Stimulated activated CD4-positive, alpha-beta T cell treated with anti-CD3 and anti-CD28 coated beads, Interleukin-2, amount 100 ng/mL, for 24 hours (primary cell): ENCODE measurements at places on chromosomes 2 and 18.
A peak's percentile ranks its signal among the peaks of the same experiment; 100 is the strongest.

DNA sequence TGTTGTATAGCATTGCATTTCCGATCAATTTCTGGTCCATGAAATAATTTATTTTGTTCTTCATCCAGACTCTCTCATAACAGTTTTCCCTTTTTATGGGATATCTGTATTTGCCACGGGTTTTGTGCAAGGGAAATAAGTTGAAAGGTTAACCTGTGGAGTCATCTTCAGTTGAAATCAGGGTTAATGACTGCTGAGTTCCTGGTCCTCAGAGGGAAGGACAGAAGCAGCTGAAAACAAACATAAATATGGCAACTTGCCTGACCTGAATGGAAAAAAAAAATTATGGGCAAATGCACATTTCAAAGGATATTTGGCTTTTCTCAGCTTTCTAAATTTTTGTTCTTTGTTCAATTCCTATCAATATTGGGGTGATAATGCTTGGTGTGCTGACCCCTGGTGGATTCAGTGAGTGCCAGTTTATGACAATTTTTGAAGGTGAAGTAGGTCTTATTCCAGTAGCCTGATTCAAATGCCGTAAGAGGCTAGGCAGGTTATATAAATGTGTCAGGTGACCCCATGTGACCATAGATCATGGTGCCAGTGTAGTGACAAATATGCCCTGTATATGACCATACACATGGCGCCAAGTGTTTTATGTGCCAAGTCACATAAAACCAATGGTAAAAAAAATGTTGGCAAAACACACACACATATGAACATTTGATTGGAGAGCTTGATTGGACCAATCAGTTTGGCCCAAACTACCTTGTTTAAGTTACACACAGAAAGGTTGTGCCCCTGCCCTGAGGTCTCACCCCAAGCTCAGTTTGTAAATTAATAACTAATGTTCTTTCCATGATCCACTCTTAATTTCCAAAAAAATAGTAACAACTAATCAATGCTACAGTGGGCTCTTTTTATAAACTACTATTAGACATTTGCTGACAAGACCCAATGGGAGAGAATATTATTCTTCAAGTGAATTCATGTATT, 47.6 kb upstream of the FAM124B start:
- no peak for DNase-seq

DNA sequence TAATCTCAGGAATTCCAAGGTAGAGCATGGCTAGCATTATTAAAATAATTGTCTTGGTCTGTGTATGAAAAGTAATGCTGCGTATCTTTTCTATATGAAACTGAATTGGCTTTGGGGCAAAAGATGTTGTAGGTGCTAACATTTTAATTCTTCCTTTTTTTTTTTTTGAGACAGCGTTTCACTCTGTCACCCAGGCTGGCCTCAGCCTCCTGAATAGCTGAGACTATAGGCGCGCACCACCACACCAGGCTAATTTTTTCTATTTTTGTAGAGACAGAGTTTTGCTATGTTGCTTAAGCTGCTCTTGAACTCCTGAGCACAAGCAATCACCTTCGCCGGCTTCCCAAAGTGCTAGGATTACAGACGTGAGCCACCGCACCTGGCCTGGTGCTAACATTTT, 172.6 kb upstream of the STON1 start:
- DNase-seq, result no peak

DNA sequence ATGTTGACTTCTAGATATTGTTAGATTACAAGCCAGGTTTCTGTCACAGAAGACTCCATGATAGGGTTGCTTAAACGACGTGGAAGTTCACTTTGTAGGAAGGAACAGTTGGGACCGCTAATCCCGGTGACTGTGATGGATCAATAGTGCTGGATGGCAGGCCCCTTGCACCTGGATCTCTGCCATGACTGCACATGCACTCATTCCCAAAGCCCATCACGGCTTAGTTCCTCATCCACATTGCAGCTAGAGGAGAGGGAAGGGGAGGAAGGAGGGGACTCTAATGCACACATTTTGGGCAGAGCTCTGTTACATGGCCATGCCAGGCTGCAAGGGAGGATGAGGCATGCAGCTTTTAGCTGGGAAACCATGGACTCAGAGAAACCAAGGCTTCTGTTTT, 773.7 kb upstream of the RAB6C start:
- no peak for DNase-seq

GRCh38 chr2:86297382-86298147, 39.9 kb downstream of the REEP1 start:
- no peak for DNase-seq

DNA sequence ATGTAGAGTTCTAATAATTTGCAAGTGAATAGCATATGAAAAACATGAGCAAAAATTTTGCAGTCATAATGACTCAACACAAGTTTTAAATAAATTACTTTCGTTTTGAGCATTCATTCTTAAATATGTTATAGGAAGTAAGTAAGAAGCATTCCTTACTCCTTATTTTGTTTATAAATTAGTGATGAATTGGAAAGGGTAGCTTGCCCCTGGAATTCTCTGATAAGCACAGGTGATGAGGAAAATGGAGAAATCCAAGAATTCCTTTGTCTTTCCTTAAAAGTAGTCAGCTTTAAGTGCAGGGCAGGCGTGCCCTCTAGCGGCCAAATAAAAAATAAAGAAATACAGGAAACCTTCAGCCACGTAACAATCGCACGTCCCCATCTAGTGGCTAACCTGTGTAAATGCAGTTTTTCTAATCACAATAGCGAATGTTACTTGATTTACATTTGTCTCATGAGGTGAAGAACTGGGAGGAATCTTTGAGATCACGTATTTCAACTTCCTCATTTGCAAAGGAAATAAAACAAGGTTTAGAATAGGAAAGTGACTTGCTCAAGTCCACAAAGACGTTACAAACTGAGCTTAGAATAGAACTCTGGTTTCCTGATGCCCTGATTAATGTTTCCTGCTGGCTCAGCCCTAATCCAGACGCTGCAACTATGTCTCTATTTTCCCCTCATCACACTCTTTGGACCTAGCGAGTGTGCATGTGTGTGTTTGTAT, 47.2 kb upstream of the ZNG1B start:
- DNase-seq, result peak; percentile 57

DNA sequence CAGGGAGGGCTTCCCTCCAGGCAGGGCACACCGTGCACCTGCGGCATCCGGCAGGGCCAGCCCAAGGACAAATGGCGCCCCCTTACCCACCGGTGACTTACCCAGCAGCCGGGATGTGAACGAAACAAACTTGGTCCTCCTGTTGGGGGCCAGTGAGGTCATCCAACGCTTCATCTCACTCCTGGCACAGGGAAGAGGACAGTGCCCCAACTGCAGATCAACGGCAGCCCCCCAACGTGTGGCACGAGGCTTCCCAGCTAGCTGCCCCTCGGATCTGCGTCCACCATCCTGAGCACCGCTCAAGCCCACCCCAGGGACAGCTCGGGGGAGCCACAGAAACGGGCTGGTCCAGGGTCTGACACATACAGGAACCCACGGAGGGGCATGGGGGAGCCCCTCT, 12.0 kb downstream of the SNORC start:
- DNase-seq, result no peak

DNA sequence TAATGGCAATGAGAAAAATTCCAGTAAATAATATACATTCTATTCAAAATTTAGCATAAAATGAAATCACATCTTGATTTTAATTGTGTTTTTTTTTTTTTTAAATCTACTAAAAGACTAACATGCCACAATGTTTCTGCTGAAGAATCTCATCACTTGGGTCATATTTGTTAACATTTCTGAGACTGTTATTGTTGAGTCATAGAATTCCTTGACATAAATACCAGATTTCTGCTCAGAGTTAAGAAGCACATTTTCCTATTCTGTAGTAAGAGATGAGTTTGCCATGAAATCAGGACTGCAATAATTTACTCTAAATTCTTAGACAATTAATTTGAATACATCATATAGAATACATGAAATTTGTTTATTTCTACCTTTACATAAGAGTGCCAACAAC, 154.9 kb upstream of the KYNU start:
- no peak for DNase-seq

DNA sequence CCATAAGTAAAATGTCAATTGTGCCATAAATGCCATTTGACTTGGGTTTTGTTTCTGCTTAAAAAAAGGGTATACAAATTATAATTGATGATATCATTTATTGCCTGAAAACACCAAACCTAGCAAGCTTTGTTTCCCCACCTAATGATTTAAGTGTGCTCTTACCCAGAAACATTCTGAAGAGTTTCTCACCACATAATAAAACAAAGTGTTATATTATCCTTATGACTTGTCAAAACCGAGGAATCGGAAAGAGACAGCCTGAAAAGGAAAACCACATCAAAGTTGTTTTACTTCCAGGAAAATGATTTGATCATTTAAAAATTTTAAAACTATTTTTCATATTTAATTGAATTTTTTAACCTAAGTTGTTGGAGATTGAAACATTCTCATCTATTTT, 170.5 kb upstream of the SLC39A10 start:
- DNase-seq, result no peak

GRCh38 chr18:59359576-59359952, 499 bp upstream of the LMAN1 start:
- DNase-seq, result no peak

- DNase-seq, result no peak
These were observed 29.0 kb downstream of the EDAR start for GRCh38 chr2:108960006-108960405.

- no peak for DNase-seq
These were observed 3.9 kb downstream of the HOXD8 start for GRCh38 chr2:176133389-176133788.

- DNase-seq, result no peak
These were observed 127.6 kb upstream of the CCDC68 start for GRCh38 chr18:55086906-55087305.

GRCh38 chr2:238344035-238344434, 23.7 kb downstream of the TRAF3IP1 start:
- DNase-seq, result no peak

DNA sequence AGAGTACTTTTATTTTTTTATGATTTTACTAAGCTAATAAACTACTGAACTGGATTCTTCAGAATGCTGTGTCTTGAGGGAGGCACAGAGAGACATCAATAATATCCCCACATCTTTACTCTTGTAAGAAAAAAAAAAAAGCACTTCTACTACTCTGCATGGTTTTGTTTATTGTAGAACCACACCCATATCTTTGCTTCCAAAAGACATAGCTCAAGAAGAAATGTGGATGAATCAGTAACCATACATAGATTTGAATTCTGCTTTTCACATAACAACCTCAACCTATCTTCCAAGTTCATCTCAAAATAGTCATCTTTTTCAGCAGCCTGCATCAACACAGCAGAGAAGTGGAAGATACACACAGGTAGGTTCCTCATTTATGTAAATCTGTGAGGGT, 12.2 kb upstream of the COL5A2 start:
- DNase-seq, result no peak

- DNase-seq, result no peak
These were observed 274.0 kb downstream of the DLGAP1 start for GRCh38 chr18:4181086-4181485.

GRCh38 chr18:74617486-74617885, 19.8 kb downstream of the ZNF407 start:
- no peak for DNase-seq

DNA sequence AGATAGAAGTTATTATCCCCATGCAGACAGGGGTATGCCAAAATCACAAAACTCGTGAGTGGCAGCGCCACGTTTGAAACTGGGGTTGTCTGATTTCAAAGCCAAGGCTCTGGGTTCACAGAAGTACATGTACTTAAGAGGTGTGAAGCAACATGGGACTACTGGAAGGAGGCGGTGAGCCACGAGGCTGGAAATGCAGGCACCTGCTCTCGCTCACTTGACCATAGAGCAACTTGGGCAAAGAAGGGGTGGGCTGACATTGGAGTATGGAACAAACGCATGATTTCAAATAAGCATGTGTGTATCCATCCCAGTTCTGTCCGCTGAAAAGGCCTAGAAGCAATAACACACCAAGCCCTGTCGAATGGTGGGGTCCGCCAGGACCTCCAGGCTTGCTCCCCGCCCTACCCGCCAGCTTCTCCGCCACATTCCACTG, 593 bp upstream of the ACTR2 start:
- no peak for DNase-seq

- DNase-seq, result peak; percentile 77
These were observed at the start of gene AGPS for GRCh38 chr2:177392373-177393202. Gene AGPS, plus strand, starts transcription at chr2:177392773. Its CDS starts 17 bp downstream, at chr2:177392790.

GRCh38 chr2:25587361-25587760, 86.0 kb downstream of the DTNB start:
- DNase-seq, result peak; percentile 12

DNA sequence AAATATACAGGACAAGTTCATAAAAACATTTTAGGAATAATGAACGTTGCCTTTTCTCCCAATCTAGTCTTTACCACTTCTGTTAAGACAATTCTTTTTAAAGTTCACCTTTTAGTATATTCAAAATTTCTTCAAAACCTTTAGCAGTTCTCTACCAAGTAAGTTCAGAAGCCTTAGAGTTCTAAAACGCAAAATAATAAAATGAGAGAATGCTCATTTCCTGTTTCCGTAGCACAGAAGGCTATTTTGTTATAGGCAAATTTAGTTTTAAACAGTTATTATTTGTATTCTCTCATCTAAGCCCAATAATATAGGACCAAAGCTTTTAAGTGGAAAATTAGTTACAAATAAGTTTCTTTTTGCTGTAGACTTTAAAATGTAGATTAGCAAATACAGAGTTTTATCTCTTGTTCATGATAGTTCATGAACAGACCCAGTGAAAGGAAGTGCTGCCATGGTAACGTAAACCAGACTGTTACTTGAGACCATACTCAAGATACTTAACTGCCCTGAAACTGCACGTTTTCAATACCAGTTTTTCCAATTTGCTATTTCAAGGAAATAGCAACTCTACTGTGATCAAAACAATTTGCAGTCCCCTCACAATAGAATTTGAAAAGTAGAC, 173.1 kb upstream of the STON1 start:
- no peak for DNase-seq

GRCh38 chr18:4817665-4818064, 362.6 kb upstream of the DLGAP1 start:
- no peak for DNase-seq

- DNase-seq, result no peak
These were observed 117.6 kb upstream of the APCDD1 start for GRCh38 chr18:10336749-10337350.

DNA sequence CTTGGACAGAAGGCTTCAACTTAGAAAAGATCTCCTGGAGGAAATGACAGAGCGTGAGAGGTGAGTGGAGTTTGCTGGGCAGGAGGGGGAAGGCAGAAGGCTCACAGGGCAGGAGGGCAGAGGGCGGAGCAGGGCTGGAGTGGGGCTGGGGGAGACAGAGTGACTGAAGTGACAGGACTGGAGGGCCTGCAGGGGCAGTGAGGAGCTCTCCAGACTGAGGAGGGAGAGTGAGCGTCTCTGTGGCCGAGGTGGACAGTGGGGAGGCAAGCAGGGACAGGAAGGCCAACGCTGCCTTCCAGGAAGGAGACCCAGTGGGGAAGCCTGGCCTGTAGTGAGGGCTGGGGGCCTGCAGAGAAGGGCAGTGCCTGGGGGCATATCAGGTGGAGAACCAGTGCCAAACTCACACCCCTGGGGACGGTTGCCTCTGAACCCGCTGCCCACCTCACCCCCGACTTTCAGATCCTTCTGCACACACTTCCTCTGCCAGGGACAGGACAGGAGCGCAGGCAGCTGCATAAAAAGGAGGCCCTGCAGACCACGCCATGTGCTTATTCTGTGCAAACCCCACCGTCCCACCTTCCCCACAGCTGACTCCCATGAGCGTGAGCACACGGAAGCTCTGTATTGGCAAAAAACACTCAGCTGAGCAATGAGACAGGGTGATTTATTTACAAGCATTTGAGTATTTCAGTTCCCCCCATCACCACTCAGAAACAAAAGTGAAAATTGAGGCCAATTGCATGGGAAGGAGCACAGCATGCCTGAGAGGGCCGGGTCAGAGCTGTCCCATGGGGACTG, 244.3 kb downstream of the FAM210A start:
- DNase-seq, result no peak

- no peak for DNase-seq
These were observed 38.0 kb upstream of the ERMN start for GRCh38 chr2:157363612-157364101.

GRCh38 chr18:46067438-46068007, 4.5 kb downstream of the PSTPIP2 start:
- no peak for DNase-seq
